NCI-H748 treated with DMSO at 0.1 percent for 48 hours (cell line): ENCODE measurements at places on chromosomes 5 and 9.

DNA sequence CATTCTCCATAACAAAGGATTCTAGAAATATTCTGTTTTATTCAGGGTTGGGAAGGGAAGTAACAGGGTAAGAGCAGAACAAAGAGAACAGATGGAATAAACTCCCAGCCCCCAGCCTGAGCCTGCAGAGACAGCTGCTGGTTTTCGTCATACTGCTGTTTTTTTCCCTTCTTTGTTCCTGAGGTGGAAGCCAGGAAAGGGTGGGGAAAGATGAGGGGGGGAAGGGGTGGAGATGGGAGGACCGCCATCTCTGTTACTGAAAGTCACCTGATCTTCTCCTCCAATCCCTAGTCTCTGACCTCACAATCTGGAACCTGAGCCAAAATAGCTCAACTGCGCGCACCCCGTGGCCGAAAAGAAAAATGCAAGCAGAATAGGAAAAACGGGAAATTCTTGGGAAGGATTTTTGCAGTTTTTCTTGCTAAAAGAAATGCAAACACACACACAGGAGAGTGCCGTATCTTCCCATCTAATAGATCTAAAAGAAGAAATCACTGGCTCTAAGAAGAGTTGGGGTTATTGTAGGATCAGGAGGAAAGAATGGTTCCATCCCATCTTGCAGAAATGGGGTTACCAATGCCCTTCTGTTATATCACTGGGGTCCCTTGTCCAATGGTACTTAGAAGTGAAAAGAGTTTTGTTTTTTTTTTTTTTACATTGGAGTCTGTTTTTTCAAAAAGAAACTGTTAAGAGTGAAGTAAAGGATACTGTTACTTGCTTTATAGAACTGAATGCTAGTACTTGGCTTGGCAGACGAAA, 57.9 kb downstream of the DIAPH1 start:
- DNase-seq: peak; percentile 98

GRCh38 chr5:76393035-76393680, 9.9 kb upstream of the IQGAP2 start:
- DNase-seq: no peak

DNA sequence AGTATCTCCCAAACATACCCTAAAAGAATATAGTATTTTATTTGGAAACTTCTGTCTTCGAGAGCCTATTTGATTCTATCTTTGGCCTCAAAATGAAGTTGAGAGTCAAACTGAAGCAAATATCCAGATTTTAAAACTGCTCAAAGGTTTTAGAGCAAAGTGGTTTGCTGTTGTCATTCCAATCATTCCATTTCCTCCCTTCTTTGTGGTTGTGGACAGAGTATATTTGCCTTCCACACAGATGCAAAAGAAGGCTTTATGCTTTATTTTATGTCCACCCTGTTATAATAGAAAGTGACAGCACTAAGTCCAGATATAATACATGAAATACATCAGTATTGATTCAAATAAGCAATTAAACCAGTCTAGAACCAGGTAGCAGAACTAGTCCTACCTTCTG, 12.4 kb downstream of the GZMK start:
- DNase-seq: no peak

- DNase-seq: no peak
Measured at GRCh38 chr9:93815677-93816076, 139.5 kb downstream of the BARX1 start.

GRCh38 chr5:144864118-144864517, 693.4 kb downstream of the KCTD16 start:
- DNase-seq: no peak

DNA sequence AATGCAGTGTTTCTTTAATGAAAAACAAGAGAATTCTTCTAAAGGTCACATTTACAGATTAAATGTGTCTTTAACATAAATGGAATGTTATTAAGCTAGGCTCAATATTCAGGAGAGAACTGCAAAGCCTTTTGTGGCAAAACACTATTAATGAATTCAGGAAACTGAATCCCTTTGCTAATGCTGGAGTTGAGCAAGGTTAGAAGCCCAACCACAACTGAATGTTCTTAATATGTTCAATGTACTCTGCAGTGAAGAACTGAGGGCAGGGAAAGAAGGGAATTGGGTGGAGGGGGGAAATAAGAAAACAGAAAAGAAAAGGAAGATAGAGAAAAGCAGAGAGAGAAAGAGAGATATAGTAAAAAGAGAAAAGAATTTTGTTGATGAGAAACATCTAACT, 276.7 kb upstream of the TMEM161B start:
- no peak for DNase-seq

DNA sequence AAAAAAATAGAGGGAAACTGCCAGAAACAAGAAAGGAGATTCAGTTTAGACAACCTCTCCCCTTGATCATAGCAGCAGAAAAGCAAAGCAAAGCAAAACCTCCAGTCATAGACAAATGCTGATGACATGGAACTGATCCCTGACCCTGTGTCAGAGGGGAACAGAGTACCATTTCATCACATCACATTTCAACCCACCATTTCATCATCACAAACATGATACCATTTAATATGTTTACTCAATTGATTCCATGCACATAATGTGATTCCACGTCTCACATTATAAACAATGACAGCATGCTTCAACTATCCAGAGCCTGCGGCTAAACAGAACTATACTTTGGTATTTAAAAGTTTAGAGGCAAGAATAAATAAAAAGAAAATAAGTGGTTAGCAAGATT, 28.7 kb upstream of the ACOT12 start:
- DNase-seq: no peak

GRCh38 chr5:177353093-177353492, 1.6 kb upstream of the LMAN2 start:
- DNase-seq: no peak

GRCh38 chr9:89006996-89007967, 16.0 kb downstream of the S1PR3 start:
- DNase-seq: no peak

DNA sequence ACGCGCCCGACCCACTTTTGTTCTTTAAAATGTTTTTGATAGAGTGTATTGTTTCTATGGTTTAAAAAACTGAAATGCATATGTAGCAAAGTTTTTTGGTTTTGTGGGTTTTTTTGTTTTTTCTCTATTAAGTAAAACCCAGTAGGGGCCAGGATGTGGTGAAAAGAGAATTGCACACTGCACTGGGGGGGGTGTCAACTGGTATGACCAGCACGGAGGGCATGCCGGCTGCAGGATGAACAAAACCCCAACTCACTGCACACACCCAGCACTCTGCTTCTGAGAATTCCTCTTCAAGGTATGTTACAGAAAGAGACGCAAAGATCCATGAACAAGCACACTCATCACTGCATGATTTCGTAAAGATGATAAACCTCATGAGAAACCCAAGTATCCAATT, 75.0 kb downstream of the STK10 start:
- no peak for DNase-seq

DNA sequence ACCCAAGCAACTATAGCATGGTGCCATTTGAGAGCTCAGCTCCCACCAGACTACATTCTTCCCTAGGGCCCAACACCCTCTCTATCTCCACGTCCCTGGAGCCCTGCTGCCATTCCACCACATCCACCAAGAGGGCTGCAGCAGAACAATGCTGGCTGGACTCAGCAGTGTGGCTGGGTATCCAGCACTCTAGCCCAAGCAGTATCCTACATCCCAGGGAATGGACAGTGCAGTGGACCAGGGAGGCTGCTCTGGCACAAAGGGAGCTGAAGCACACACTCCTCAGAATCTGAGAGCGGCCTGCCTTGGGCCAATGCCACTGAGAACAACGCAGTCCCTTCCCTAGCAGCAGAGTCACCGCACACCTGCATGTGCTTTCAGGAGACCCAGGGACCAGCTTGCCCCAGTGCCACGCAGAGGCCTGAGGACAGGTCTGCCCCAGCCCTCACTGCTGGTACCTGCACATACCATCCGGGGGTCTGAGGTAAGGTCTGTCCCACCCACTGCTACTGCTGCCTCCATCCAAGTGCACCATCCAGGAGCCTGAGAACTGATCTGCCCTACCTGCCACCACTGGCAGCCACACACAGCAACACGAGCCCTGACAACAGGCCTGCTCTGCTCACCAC, 95.9 kb downstream of the ZDHHC21 start:
- DNase-seq: no peak

GRCh38 chr5:14713476-14714390, 49.2 kb downstream of the OTULIN start:
- DNase-seq: no peak

- no peak for DNase-seq
Measured at GRCh38 chr5:31452314-31452713, 79.6 kb downstream of the DROSHA start.

- no peak for DNase-seq
Measured at GRCh38 chr9:125493384-125493783, 213.6 kb downstream of the MAPKAP1 start.

- no peak for DNase-seq
Measured at GRCh38 chr5:72921886-72922285, 34.0 kb upstream of the FCHO2 start.

DNA sequence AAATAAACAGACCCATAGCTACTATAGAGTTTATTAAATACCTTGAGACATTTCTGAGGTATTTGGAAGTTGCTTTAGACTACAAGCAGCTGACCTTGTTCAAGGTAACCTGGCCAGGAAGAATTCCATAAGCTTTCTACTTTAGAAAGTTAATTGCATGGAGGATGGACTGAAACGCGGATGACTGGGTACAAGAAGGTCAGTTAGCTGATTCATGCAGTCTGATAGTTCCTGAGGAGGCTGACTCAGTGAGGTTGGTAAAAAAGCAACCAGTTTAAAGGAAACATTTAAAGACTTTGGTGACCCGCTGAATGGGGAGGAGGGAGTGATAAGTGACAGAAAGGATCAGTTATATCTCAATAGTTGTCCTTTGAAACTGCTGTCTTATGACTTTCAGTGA, 670.1 kb upstream of the CDH9 start:
- DNase-seq: no peak

GRCh38 chr5:92641031-92641962, 939.7 kb downstream of the NR2F1-AS1 start:
- DNase-seq: peak; percentile 94

DNA sequence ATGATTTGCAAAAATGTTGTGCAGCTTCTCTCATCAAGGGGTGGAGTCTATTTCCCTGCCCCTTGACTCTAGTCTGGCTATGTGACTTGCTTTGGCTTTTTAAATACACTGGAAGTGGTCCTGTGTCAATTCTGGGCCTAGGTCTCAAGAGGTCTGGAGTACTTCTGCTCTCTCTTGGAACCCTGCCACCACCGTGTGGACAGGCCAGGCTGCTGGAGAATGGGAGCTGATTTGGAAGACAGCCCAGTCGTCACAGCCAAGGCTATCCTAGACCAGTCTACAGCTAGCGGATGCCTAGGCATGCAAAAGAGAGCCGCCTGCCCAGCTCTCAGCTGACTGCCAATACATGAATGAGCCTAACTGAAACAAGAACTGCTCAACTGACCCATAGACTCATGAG, 56.7 kb upstream of the CLINT1 start:
- no peak for DNase-seq

DNA sequence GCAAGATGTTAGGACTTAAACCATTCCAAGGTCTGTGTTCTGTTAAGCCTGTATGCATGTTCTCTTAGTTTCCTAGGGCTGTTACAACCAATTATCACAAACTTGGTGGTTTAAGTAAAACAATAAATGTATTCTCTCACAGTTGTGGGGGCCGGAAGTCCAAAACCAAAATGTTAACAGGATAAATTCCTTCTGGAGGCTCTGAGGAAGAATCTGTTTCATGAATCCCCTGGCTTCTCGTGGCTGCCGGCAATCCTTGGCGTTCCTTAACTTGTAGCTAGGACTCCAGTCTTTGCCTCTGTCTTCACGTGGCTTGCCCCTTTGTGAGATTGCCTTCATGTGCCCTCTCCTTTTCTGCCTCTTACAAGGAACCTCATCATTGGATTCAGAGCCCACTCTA, 30.4 kb downstream of the FEM1C start:
- no peak for DNase-seq

DNA sequence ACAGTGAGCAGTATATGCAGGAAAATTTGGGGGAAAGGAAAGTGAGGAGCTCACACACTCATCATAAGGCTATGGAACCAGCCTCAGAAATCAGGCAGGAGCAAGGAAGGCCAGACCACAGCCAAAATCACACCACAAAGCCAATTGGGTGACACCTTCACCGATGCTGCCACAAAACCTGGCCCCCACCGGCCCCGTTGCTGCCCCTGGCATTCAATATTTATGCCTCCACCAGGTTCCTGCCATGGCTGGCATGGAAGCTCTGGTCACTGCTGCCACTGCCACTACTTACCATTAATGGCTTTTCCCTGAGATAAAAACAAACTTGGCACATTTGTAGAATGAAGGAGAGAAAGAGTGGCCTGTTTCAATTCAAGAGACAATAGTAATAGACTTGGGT, 28.7 kb upstream of the RARS1 start:
- DNase-seq: no peak

- no peak for DNase-seq
Measured at GRCh38 chr9:80498001-80498555, 926.3 kb downstream of the TLE4 start.
